ENCODE measurements at places on chromosomes 16 and 17.

- DNase-seq, result peak; percentile 21
These were observed 49.0 kb downstream of the RHOT1 start for GRCh38 chr17:32191306-32191705.

DNA sequence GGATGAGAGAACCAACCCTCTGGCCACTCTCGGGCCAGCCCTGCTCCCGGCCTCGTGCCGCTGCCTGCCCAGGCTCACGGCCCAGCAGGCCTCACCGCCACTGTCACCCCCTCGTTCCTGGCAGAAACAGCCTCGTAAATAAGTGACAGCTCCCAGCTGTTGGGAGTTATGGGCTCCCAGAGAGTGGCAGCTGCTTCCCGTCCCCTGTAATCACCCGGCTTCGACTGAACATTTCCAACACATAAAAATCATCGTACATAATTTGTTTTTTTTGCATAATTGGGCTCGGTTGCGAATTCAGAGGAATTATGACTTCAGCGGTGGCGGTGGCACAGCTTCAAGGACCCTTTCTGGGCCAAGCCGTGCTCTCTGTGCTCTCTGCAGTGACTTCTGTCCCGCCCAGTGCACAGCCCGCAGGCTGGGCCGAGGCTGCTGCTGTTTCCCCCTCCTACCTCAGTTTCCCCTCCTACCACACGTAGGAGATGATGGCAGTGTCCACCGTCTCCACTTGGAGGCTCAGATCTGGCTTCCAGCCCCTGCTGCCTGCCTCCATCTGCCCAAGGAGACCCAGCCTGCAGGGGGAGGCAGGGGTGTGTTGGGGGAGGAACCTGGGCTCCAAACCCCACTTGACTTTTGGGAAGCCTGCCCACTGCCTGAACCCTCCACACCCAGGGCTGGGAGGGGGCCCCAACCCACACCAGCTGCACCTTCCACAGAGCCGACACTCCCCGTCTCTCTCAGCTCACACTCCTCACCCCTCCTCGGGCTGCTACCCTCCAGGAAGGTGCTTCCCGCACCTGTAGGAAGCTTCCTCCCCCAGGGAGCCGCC lies 84.9 kb downstream of the RTN4RL1 start:
- no peak for DNase-seq

GRCh38 chr16:66902648-66903543 lies 15.8 kb downstream of the CDH16 start:
- no peak for DNase-seq

DNA sequence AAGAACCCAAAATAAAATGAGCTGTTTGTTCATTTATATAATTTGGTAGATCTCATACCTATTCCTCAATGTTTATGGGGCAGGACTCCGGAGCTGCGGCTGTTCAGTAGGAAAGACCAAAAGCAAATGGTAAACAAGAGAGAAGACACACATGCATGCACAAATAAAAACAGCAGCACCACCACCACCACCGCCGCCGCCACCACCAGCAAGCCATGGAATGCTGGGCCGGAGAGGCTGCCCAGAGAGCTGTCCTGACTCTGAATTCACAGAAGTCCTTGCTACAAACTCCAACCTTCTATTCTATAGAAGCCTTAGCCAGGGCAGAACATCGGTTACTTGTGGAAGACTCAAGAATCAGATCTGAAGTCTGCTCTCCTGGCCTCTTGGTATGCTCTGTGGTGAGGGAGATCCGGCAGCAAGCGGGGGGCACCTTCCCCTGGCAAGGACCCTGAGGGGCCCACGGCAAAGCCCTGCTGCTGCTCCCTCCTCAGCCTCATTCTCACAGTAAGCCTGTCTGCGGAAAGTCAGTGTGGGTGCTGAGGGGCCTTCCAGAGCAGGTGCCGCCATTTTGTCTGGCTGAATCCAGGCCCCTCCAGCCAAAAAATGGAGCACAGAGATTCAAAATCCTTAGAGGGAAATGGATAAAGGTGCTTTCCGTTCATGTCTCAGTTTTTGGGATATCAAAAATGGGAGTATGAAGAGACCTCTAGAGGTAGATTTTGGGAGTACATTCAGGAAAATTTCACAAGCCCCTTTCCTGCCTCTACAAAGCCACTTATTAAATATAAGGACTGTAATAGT lies 6.4 kb upstream of the FOXJ1 start:
- DNase-seq, result peak; percentile 28

DNA sequence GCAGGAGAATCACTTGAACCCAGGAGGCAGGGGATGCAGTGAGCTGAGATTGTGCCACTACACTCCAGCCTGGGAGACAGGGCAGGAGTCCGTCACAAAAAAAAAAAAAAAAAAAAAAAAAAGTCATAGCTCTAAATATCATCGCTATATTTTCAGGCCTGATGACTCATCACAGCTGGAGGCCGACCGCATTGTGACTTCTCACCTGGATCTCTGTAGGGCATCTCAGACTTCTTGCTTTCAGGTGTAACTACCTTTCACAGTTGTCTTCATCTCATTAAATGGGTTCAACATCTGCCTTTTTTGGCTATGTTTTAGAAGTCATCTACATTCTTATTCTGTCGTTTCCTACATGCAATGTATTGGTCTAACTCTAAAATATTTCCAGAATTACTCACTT lies 353.1 kb upstream of the MON1B start:
- DNase-seq, result no peak

GRCh38 chr17:33124871-33125551 lies 133.4 kb downstream of the SPACA3 start:
- DNase-seq, result no peak

- no peak for DNase-seq
These were observed 9.2 kb downstream of the CHMP6 start for GRCh38 chr17:81000631-81001357.

DNA sequence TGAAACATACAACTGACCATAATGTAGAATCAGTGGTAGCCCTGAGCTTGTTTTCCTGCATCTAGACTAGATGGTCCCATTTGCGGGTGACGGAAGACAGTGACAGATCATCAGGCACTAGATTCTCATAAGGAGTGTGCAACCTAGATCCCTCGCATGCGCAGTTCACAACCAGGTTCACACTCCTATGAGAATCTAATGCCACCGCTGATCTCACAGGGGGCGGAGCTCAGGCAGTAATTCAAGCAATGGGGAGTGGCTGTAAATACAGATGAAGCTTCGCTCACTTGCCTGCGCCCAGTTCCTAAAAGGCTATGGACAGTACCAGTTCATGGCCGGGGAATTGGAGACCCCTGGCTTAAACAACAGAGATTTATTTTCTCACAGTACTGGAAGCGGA lies 656.3 kb downstream of the HS3ST4 start:
- DNase-seq, result no peak

DNA sequence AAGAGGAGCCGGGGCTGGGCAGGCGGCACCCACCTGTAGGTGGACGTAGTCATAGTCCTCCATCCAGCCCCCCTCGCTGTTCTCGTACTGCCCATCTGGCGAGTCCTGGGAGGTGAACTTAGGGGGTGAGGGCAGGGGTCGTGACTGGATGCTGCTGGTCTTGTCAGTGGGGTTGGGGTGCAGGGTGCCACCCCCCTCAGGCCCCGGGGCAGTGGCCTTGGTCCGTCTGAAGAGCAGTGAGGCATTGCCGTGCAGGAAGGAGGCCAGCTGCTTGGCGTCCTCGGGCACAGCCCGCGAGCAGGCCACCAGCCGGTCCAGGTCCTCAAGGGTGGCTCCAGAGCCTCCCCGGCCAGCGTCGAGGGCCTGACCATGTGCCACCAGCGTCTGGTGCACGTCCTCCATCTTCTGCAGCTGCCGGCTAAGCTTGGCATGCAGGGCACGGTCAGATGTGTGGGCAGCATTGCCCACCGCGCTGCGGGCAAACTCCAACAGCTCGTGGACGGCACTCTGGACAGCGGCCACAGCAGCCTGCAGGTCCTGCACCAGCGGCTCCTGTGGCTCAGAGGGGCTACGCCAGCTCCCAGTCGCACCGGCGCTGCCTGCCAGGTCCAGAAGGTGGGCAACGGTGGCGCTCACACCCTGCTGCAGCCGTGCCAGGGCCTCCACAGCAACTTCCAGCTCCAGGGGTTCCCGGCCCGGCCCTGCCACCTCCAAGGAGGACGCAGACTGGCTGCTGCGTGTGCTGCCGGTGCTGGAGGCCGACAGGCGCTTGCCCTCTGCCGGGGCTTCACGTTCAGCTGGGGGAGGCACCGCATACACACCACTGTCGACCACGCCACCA lies 16.3 kb downstream of the CTRB1 start:
- no peak for DNase-seq

Data from kidney tubule cell (primary cell).